SHP77 (cell line): ENCODE measurements at places on chromosomes 16 and 17.

GRCh38 chr16:55039511-55039910, 108.8 kb downstream of the IRX5 start:
- no peak for DNase-seq

DNA sequence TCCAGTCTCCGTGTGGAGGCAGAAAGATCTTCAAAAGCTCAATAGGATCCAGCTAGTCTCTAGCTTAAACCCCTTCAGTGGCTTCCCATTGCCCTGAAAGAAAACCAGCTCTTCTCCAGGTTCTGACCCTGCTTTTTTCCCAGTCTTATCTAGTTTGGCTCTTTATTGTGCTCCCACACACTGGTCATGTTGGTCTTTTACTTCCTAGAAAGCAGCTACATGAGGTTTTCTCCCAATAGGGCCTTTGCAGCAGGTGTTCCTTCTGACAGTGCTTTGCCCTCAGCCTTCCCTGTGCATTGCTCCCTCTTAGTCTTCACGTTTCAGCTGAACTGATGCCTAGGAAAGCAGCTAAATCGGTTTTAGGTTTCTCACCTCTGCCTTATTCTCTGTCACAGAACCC, 21.7 kb upstream of the ABCA3 start:
- no peak for DNase-seq

- DNase-seq: no peak
These were observed 510.3 kb upstream of the ZFHX3 start for GRCh38 chr16:73558219-73558618.

DNA sequence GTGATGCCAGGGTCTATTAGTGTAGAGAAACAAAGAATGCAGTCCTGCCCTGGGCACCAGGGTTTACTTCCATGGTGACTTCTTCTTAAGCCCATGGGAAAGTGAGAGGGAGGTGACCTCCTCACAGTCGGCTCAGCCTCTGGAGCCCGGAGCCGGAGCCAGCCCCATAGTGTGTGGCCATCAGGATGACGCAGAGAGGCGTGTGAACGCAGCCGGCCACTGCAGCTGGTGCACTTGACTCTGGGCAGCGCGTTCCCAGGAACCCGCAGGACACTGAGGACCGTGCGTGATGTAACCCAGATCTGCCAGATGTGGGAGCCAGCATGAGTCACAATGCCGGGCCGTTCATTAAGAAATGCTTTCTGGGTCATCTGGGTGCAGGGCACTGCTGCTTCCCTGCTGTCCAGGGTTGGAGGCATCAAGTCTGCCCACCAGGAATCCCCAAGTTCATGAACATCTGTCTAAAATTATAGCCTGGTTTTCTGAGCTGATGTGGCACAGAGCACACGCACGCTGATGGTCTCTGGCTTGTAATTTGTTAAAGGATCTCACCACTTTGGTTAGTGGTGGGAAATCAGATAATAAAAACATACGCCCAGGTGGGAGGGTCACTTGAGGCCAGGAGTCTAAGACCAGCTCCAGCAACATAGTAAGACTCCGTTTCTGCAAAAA, 114.1 kb downstream of the PITPNC1 start:
- DNase-seq: peak; percentile 91

GRCh38 chr16:23279721-23280153, 22.4 kb upstream of the SCNN1B start:
- DNase-seq: no peak

GRCh38 chr16:25771812-25772568, 80.2 kb downstream of the HS3ST4 start:
- no peak for DNase-seq

DNA sequence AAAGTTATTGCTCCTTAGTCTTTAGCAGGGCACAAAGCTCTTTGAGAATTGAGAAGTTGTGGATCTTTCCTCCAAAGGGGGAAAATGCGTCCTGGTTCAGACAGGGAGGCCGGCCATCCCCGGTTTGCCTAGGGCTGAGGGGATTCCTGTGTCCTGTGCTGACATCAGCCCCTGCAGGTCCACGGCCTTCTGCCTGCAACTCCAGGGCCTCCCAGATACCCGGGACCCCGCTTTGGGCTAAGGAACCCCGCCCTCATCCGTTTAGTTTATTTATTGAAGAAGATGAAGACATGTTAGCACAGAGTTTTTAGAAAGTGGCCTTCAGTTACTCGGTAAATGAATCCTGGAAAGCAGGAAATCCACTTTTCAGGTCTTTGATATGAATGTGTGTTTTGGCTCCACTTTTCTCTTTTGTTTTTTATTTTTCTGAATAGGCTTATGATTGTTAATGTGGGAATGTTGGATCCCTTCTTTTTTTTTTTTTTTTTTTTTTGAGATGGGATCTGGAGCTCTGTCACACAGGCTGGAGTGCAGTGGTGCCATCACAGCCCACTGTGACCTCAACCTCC, 65.6 kb downstream of the CRISPLD2 start:
- no peak for DNase-seq

- DNase-seq: no peak
These were observed 31.0 kb downstream of the CTCF start for GRCh38 chr16:67593288-67593687.

- DNase-seq: no peak
These were observed 57.9 kb upstream of the KCNJ16 start for GRCh38 chr17:70017112-70017511.

- DNase-seq: no peak
These were observed 217.9 kb upstream of the PSMD7 start for GRCh38 chr16:74078511-74079231.

- DNase-seq: peak; percentile 4
These were observed 27.3 kb downstream of the ANKFY1 start for GRCh38 chr17:4236456-4236855.

DNA sequence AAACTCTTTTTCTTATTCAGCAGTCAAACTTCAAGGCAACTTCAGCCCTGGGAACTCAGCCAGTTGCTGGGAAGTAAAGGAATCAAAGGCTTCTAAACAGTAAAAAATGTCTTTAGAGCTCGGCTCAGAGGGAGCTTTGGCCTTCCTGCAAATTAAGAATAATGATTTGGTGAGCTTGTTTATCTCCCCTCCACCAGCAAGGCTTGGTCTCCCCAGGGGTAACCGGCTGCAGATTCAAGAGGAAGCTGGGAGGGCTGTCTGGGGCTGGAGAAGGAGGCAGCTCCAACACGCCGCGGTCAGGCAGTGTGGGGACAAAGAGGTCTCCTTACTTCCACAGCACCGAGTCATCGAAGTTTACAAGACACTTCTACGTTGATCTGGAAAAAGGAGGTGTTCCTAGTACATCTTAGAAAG, 17.7 kb upstream of the DOC2B start:
- no peak for DNase-seq

DNA sequence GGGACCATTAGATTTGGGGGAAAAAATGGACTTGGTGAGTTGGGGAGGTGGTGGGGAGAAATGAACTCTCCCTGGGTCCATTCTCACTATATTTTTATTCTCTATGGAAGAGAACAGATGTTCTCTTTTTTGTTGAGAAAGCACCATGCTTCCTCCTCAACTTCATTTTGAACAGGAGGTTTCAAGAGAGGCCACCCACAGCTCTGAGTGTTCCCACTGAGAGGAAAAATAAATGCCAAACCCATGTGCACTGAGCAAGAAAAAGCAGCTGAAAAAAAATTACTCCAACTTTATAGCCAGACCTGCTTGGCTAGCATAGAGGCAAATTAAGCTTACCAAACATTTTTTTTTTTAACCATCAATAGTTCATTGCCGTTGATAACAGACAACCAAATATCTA, 883.6 kb downstream of the KCNJ2 start:
- no peak for DNase-seq

DNA sequence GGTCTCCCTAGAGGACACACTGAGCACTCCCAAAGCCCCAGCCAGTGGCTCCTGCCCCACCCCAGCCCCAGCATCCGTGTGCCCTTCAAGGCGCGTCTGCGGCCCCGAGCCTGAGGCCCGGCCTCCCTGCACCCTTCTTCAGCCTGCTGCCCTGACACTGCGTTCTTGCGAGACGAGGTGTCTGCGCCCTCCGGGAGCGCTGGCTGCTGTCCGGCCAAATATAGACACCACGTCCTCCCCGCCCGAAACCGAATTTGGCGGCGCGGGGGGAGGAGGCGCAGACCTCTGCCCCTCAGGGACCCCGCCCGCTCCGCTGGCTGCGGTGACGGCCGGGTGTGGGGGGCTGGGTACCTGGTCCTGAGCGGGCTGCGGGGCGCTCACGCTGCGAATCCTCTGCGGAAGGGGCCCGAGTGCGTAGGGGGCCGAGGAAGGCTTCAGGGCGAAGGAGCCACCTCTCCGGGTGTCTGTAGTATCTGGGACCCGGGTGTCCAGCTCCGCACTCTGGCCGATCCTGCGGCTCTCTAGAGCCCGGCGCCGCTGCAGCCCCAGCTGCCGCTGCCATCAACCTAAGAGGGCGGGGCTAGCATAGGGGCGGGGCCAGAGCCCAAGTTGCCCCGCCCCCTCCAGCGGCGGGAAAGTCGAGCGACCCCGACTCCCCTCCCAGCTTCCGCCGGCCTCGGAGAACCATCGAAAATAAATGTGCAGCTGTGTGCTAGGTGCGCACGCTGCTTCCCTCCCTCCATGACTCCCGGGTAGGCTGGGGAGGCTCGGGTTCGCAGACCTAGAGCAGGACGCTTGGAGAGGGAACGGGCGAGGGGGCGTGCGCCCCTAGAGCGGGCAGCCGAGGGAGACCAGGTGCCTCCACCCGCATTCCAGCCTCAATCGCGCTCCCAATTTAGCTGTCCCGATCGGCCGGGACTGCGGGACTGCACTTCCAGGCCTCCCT, at the start of gene CORO6:
TSS of gene CORO6 (minus strand) at position 576 of the 946 bp plus-strand sequence. CDS start 1,491 bp downstream, outside the sequence.
- DNase-seq: peak; percentile 50

DNA sequence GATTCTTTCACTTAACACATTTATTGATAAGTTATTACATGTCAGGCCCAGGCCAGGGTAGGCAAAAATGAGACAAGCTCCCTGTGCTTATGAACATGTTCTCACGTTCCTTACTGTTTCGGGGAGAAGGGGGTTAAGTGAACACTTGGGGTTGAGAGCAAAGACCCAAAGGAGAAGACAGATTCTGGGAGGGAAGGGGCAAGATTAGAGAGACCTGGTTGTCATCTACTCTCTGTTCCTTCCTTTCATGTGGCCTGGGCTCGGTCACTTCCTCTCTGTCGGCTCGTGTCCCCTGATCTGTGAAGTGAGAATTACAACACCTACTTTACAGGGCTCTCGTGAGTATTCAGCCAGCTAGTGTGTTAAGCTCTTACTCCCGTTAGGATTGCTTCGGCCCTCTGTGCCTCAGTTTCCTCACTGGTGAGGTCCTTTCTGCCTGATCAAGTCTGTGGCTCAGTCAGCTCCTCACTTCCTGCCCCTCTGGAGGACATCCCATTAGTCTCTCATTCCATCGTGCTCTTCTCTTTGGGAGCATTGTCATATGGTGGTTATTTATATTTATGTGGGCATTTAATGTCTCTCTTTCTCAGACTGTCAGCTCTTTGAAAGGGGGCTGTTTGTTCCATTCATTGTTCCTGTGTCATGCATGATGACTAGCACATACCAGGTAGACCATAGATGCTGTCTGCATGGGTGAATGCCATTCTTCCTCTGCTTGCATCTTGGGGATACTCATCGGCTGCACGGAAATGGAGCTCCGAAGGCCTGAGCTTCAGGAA, 38.9 kb downstream of the PLCG2 start:
- DNase-seq: no peak

- DNase-seq: no peak
These were observed 8.4 kb downstream of the C16orf95 start for GRCh38 chr16:87308826-87309225.
